ENCODE measurements at places on chromosomes 7 and 10.

- DNase-seq: peak; percentile 78
Observed at GRCh38 chr7:69277366-69277765, 320.9 kb upstream of the AUTS2 start.

DNA sequence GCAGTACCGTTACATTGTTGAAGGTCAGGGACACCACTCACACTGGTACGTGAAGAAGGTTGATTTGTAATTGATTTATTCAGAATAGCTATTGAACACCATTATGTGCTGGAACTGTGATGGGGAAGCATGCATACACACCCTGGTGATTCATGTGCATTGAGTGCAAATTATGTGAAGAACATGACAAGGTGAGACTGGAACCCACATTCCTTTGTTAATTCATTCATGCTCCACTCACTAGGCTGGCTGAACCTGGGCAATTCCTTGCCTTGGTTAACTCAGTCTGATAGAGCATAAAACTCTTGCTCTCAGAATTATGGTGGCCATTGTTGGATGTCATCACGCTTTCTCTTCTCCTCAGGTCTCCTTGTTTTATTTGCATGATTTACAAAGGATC, 67.3 kb upstream of the TPK1 start:
- no peak for DNase-seq

- DNase-seq: no peak
Observed at GRCh38 chr7:36272567-36273269, 116.9 kb upstream of the ANLN start.

GRCh38 chr7:80412842-80413241, 99.0 kb downstream of the GNAT3 start:
- peak; percentile 19 for DNase-seq

DNA sequence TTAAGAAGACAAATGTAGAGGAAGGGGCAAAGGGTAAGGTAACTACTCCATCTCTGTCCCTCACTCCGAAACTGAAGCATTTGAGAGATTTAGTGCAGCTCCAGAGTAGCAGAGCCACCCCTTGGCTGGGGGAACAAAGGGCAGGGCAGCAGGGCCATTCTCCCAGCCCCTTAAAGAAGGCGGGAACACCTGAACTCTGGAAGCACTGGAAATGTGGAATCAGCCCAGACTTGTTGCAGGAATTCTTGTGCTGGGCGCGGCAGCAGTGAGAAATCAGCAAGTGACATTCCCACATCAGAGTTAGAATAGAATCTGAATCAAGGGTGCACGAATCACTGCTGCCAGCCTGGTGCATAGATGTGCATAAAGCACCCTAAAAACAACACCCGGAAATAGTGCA, 34.4 kb upstream of the GRM8 start:
- DNase-seq: no peak

DNA sequence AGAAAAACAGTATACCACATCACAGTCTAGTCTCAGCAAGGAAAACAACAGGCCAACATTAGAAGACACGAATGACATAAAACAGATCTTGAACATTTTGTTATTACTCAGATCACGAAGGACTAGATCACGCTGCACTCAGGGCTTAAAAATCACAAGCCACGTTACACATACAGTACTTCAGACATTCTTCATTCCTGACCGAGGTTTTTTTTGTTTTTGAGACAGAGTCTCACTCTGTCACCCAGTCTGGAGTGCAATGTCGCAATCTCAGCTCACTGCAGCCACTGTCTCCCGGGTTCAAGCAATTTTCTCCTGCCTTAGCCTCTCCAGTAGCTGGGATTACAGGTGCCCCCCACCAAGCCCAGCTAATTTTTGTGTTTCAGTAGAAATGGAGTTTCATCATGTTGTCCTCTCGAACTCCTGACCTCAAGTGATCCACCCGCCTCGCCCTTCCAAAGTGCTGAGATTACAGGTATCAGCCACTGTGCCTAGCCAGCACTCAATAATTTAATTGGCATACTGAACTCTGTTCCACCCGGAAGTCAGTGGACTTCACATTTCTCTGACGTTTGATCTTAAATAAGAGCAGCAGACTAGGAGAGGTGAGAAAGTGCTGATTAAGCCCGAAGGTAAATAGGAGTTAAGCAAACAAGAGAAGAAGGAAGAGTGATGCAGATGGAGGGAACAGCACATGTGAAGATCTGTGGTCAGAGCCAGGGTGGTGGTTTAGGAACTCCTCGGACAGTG, 3.5 kb downstream of the AIMP2 start:
- DNase-seq: no peak

DNA sequence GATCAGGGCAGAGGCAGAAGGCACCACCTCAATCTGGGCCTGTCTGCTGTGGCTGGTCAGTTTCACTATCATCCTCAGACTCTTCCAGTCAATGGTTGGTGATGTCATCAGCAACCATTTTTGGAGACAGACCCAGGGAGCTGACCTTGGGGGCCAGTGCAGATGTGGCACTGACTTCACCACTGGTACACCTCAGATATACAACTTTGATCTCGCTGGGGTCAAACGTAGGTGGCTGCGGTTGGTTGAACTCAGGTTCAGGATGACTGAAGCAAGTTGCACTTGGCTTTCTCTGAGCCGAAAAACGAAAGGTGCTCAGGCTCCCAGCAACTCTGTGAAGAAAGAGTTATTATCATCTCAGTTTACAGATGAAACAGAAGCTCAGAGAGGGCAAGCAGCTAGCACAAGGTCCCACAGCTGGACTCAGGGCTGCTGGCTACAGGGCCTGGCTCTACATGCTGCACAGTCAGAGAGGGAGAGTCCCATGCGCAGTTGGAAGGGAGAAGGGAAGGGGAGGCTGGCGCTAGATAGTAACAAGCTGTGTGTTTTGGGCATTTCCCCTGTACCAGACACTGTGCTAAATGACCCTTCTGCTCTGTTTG, 27.2 kb downstream of the ANKRD16 start:
- no peak for DNase-seq

DNA sequence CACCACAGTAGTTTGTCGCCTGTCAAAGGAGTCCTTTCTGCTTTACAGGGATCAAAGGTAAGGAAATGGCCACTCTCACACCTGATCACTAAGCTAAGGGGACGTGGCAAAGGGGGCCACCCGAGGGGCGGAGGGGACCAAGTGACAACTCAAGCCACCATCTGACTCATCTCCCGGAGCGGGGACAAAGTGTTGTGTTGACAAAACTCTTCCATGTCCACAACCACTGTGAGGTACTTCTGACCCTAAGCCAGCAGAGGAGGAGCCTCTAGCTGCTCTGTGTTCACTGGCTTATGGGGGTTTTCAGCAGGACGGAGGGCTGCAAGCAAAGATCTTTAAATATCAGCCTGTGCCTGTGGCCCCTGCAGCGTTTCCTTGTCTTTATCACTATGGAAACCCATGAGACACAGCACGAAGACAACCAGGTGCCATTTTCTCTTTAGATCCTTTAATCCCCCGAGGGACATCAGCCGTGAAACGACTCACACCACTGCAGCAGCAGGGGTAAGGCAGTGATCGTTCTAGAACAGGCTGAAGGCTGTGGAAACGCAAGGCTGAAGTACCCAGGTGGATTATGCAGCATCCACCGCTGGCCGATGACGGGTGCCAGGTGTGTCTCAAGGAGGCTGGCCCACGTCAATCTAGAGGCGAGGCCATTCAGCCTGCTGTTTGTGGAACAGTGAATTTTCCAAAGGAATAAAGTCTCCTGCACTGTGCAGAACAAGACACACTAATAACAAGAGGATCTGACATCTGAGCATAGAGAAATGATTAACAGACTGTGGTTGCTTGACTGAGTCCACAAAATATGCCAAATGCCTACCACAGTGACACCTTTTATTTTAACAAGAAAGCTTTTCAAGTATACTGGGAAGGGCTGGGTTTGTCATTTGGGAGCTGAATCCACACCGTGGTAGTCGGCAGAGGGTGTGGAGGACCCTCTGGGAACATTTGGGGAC, 26.6 kb upstream of the DDC start:
- no peak for DNase-seq

- no peak for DNase-seq
Observed at GRCh38 chr7:20542594-20542993, 72.9 kb upstream of the ABCB5 start.

GRCh38 chr7:141490474-141490873, 60.7 kb upstream of the AGK start:
- DNase-seq: no peak

DNA sequence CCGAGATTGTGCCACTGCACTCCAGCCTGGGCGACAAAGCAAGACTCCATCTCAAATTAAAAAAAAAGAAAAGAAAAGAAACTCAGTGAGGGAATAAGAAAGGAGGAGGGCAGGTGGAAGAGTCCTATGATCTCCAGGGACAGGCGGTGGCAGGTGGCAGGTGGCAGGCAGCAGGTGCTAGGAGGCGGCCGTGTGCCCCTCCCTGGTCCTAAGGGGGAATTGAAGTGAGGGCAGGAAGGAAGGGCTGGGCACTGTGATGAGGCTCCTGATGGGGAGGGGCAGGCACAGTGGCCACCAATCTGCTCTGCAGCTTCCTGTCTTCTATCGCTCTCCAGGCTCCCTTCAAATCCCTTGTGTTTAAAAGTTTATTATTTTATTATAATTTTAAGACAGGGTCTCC, 41.2 kb upstream of the UBE3C start:
- DNase-seq: no peak

DNA sequence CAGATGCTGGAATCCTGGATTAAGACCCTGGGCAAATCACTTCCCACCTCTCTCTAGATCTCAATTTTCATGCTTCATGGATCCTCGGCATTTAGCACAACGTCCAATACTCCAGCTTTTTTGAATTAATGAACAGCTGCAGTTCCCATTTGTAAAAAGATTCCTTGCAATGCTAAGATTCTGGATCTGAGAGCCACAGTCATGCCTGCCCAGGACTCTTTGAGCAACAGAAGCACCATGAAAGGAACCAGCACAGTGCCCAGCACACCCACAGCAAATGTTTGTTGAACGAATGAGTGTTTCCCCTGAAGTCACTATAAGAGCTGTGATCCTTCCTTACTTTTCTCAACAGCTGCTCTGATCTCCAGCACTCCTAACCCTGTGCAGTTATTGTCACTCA, 20.8 kb upstream of the DDIT4 start:
- DNase-seq: no peak

DNA sequence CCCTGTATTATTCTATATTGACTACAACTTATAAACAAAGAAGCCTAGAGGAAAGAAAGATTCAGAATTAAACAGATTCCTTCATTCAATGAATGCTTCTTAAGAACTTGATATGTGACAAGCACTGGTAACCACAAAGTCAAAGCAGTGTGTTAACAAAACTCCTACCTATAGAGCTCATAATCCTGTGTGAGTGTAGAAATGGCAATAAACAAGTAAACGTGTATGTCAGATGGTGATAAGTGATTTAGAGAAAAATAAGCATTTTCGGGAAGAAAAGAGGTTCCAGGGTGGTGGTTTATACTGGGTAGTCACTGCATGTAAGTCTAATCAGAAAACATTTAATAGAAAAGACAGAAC, 141.3 kb downstream of the JMJD1C start:
- DNase-seq: no peak

- DNase-seq: no peak
Observed at GRCh38 chr10:110378533-110379108, 73.9 kb upstream of the SMNDC1 start.

DNA sequence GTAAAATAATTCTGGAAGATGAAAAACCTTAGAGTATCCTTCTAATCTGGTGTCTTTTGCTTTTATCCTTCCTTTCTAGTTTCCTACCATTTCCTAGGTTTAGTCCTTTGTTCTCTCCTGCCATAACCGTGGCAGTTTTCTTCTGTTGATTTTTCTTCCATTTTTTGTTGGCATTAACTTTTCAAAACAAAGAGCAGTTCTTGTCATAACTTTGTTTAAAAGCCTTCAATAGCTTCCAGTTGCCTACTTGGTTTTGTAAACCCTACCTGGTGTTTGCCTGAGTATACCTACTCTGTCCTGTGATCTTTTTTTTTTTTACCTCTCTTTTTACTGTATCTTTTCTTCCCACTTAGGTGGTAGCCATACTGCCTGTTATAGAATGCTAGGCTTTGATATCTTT, 125.6 kb downstream of the LYZL1 start:
- no peak for DNase-seq

DNA sequence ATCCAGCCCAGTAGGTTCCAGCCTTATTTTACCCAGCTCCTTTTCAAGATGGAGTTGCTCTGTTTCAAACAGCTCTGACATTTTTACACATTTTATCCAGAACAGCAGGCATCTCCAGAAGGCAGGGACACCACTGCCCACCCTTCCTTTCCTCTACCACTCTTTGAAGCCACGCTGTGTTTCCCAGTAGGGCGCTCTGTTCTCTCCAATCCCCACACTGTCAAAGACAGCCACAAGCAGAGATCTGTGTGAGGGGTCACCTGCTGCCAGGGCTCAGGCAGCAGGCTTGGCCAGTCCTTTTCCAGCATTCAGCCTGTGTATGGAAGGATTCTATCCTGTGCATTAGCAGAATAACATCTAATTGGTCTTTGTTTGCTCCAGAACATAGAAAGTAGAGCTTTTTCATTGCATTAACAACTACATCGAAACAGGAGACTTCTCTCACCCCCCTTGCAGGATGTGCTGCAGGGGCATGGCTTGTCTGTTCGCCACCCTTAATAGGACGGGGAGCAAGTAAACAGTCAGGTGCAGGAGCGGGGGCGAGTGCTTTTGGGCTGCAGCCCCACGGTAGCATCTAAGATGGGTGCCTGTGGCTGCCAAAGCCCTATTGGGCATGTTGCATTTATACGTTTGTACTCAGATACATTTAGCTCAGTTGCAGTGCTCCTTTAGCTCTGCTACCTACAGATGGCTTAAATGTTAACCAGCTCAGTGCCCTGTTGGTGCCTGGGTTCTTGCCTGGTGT, 326.1 kb downstream of the GALNT17 start:
- no peak for DNase-seq

DNA sequence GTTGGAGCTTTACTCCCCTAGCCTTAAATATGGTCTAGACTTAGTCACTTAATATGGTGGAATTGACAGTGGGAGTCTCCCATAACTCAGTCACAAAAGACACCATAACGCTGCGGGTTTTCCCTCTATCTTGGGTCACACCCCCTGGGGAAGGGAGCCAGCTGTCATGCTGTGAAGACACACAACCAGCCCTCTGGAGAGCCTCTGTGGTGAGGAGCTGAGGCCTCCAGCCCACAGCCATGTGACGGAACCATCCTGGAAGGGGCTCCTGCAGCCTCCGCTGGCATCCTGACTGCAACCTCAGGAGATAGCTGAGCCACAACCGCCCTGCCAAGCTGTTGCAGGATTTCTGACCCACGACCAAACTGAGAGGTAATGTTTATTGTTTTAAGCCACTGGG, 37.9 kb downstream of the PAXIP1 start:
- DNase-seq: no peak

- no peak for DNase-seq
Observed at GRCh38 chr10:112564337-112564736, 117.3 kb downstream of the VTI1A start.

GRCh38 chr7:113404245-113404644, 285.9 kb upstream of the SMIM30 start:
- no peak for DNase-seq

All from fibroblast of skin of left biceps (primary cell).